Activated T-cell treated with anti-CD3 and anti-CD28 coated beads, Interleukin-2, amount 50 U/mL, for 48 hours (primary cell): ENCODE measurements at places on chromosomes 11 and 22.

GRCh38 chr11:72684236-72684912 lies 10.2 kb upstream of the PDE2A start:
- DNase-seq, result peak; percentile 74

DNA sequence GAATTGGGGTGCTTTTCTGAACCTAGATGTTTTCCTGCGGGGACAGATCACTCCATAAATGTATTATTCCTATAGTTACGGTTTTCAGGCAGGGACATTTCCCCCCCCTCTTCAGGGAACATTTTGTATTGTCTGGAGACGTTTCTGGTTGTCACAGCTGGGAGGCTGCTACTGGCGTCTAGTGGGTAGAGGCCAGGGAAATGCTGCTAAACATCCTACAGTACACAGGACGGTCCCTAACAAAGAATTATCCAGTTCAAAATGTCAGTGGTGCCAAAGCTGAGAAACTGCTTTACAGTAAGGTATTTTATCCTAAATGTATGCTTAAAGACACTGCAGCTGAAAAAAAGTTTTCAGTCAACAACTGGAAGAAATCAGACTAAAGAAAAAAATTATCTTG lies 19.4 kb downstream of the PIWIL4 start:
- no peak for DNase-seq

GRCh38 chr22:35708917-35709316 lies 8.8 kb upstream of the APOL5 start:
- DNase-seq, result no peak

DNA sequence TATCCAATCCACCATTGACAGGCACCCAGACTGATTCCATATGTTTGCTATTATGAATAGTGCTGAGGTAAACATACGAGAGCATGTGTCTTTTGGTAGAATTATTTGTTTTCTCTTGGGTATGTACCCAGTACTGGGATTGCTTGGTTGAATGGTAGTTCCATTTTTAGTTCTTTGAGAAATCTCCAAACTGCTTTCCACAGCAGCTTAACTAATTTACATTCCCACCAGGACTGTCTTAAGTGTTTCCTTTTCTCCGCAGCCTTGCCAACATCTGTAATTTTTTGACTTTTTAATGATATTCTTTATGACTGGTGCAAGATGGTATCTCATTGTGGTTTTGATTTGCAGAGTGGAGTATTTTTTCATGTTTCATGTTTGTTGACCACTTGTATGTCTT lies 8.3 kb downstream of the FDX1 start:
- DNase-seq, result no peak

DNA sequence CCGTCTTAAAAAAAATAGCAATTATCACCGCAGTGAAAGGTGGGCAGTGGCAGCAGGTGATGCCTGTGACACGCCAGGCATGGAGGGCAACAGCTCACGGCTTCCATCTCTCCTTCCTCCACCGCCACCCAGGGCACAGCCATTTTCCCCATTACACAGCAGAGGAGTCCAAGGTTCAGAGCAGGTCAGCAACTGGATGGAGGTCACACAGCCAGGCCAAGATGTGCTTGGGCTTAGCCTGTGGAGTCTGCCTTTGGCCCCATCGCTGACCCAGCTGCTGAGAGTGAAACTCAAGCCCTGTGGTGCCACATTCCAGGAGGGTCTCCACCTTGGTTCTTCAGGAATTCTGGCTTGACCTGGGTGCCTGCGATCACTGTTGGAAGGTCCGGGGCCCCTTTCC lies 411.1 kb downstream of the SHANK2 start:
- no peak for DNase-seq

- no peak for DNase-seq
These were observed 49.5 kb downstream of the DNAJC24 start for GRCh38 chr11:31419138-31419537.

DNA sequence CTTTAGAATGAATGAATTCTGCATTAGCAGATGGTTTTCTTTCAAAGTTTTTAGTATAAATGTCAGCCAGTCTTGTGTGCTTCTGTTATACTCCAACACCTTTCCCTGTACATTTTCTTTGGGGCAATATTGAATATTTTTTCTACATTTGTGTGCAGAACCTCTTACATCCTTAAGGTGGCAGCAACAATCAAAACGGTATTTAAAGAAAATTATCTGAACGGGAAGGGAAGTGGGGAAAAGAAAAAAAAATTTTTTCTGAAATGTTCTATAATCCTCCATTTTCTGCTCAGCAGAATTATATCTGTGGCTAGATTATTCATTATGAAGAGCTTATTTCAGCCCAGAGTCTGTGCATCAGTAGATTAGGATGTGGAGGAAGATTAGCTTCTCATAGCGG lies 347.3 kb upstream of the RAG2 start:
- no peak for DNase-seq

DNA sequence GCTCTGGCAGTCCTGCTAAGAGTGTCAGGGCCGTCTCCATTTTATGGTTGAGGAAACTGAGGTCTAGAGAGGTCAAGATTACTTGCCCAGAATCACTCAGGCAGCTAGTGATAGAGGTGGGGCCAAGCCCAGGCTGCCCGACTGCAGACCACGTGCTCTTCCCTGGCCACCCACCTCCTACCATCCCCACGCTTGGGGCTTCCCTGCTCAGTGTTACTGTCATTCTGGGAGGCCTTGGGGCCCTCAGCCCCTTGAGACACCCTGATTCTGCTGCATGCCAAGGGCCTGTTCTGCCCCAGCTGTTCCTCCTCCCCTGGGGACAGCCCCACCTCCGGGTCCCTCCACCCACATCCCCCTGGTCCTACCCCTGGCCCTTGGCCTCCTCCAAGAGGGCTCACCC lies 17.2 kb upstream of the TAB1 start:
- DNase-seq, result no peak

DNA sequence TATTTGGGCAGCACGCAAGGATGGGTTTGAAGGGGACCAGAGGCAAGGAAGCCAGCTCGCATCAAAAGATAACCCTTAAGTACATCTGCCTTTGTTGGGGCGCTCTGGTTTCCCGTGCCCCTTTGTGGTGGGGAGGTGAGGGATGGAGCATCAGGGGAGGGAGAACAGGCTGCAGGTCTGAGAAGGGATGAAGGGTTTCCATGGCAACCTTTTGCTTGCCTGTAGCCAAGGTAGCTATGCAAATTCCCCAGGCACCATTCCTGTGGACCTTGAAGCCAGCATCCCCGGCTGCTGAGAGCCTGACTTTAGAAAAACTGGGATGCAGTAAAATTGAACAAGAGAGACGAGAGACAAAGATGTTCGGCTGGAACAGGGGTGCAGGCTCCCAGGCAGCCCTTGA lies 75.7 kb downstream of the SEZ6L start:
- DNase-seq, result no peak
